Muscle of arm (tissue), 14 donors: ENCODE measurements at places on chromosomes 4 and X.

GRCh38 chr4:183873409-183874185 is 31.5 kb upstream of the STOX2 start:
- DNase-seq: no peak

DNA sequence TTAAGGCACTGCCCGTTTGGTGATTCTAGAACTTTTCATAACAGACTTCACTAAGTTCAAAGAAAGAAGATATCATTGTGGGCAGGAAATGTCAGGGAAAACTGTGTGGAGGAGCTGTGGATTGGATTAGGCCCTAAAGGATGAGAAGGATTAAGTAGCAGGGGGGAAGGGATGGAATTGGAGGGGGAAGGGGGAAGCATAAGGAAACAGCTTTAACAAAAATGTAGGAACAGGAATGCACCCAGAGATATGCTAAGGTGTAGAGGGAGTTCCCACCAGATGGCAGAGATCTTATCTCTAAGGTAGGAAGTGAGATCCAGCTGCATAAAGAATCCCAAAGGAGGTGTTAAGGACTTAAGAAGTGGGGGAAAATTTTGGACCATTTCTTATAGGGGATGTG is 114.5 kb downstream of the LARP7 start:
- no peak for DNase-seq

- no peak for DNase-seq
Measured at GRCh38 chr4:41437111-41437536, 100.8 kb upstream of the LIMCH1 start.

- no peak for DNase-seq
Measured at GRCh38 chrX:150202641-150203247, 160.4 kb upstream of the MAMLD1 start.

- DNase-seq: peak; percentile 92
Measured at GRCh38 chr4:7842384-7843279, 97.0 kb downstream of the AFAP1 start.

GRCh38 chr4:167541286-167541685 is 307.0 kb upstream of the SPOCK3 start:
- DNase-seq: no peak

- no peak for DNase-seq
Measured at GRCh38 chr4:150342945-150343344, 239.0 kb upstream of the MAB21L2 start.

DNA sequence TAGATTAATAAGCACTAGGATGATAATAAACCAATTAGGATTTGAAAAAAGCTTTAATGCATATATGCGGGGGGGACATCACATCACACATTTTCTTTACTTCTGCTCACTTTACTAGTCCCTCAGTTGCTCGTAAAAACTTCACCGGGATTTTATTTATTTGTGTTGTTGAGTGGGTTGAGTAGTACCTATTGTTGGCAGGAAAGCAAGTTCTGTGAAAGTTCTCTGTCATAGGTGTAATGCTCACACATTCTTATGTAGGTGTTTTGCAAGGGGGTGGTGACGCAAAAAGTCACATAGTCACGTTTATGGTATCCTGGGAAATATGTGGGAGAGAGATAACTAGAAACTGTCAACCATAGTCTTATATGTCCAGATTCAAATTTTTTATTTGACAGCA is 65.3 kb downstream of the PDLIM5 start:
- no peak for DNase-seq

DNA sequence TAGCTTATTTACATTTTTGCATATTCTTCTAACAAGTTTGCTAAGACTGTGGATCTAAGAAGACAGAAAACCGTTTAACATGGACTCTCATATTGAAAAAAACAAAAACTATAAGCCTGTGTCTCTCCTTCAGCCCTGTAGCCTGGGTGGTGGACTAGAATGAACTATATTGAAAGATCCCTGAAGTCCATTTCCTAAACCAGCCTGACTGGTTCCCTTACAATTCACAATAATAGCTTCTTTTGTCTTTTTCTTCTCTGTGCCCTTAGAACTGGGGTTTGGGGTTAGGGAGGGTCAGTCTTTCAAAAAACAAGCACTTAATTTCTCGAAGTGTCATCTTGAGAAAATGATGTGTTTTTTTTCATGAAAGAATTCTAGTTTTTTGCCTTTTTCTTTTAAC is 59.0 kb downstream of the GSTCD start:
- DNase-seq: no peak

DNA sequence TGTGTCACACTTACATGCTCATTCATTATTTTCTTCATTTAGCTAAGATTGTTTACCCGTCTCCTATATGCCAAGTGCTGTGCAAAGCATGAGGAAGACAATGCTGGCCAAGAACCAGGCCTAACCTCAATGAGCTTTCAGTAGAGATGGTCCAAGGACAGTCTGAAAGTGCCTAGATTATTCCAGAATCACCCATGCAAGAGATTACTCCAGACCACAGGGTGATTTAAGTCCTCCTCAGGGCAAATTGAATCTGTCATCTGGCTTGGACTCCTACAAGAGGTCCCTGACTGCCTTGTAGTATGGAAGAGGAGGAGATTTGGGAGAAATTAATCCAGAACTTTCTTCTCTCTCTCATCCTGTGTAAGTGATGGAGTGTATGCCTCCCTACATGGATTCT is 99.4 kb upstream of the NDP start:
- DNase-seq: no peak
